ENCODE measurements at places on chromosomes 4 and X. TPM values are rescaled to one million over a fixed set of nuclear protein-coding genes. Genes with fewer than 3 reads are reported as not detected.

DNA sequence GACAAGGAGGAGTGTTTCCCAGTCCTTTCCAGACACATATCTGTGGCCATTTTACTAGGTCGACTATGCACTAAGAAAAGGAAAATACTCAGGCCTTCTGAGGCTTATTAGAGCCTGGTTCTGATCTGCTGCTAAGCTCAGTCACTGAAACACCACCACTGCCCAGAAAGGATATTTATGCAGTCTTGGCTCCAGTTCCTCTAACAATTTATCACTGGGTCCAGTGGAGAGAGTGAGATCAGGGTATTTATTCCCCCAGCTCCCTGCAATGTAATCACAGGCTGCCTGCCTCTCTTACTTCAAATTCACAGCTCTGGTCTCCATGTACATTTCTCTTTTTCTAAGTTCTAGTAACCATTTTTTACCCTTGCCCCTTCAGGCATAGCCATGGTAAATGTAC is 81.6 kb upstream of the INPP4B start:
- DNase-seq, result no peak

GRCh38 chrX:22202251-22202650 is 70.5 kb upstream of the CBLL2 start:
- no peak for DNase-seq

GRCh38 chrX:139834879-139835278 is 98.0 kb downstream of the ATP11C start:
- DNase-seq, result no peak

GRCh38 chr4:32858361-32858760 is 2138.2 kb downstream of the PCDH7 start:
- no peak for DNase-seq

- DNase-seq, result no peak
Measured at GRCh38 chrX:118534716-118535493, 39.3 kb downstream of the DOCK11 start.

- no peak for DNase-seq
Measured at GRCh38 chr4:137524725-137525369, 7.4 kb downstream of the PCDH18 start.

DNA sequence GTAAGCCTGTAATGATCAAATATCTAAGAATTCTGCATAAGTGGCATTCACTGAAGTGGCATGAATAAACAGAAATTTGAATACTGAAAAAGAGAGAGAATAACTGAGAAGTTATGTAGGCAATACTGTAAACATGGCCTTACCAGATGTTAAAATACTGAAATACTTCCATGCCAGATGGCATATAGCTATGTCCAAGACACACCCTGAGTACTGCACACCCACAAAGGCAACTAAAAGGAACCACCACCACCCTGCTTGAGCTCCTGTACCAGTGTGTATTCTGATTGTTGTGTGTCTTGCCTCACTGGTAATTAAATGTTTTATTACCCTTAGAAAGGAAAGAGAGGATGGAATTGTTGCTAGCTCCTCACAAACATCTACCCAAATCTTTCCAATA is 192.1 kb downstream of the ADAMTS3 start:
- DNase-seq, result no peak

DNA sequence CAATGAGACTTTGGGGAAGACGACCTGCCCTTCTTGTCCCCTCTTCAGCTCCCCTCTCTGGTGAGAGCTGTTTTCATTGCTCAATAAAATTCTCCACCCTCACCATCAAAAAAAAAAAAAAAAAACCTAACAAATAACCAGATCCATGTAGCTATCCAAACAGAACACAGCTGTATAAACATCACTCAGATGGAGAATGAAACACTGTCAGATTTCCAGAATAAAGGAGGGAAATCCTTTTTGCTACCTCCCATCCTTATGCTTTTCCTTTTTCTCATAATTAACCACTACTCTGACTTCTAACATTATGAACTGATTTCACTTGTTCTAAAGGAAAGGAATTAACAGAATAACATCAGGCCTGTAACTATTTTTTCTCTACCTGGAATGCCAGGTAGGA is 155.6 kb downstream of the PPP4R3C start:
- no peak for DNase-seq

MTHFD2L gene
- 12.1 TPM for total RNA-seq

XAGE2 gene
- total RNA-seq, result not detected

TMEM271 gene
- not detected for total RNA-seq
